Left renal pelvis (tissue), 4 donors: ENCODE measurements at places on chromosomes 3 and 15. TPM values are rescaled to one million over a fixed set of nuclear protein-coding genes. Genes with fewer than 3 reads are reported as not detected.

The ATP13A5 gene
- 0.38 TPM for polyA plus RNA-seq

The PARP15 gene
- polyA plus RNA-seq = 0.24 TPM

The SHF gene
- 13.5 TPM for polyA plus RNA-seq

The CTXN2 gene
- polyA plus RNA-seq = not detected

GRCh38 chr15:81575436-81576123 lies 201.6 kb upstream of the TMC3 start:
- no peak for DNase-seq

DNA sequence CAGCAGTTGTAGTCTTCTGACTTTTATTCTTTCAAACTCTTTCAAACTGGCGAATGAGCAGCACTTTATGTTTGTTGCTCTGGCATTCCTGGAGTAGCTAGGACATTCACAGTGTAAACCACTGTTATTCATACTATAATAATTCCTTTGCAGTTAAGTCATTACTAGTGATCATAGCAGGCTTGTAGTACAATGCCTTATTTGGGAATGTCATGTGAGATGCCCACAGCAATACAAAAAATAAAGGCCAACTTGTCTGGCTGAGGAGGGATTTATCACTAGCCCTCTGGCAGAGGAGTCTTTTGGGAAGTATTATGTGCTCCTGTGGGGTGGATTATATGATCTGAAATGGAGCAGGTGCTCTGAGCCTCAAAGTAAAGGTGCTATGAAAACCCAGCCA lies 197.2 kb downstream of the VGLL3 start:
- DNase-seq = no peak

- no peak for DNase-seq
Observed at GRCh38 chr3:51703761-51704510, 2.9 kb upstream of the GRM2 start.

DNA sequence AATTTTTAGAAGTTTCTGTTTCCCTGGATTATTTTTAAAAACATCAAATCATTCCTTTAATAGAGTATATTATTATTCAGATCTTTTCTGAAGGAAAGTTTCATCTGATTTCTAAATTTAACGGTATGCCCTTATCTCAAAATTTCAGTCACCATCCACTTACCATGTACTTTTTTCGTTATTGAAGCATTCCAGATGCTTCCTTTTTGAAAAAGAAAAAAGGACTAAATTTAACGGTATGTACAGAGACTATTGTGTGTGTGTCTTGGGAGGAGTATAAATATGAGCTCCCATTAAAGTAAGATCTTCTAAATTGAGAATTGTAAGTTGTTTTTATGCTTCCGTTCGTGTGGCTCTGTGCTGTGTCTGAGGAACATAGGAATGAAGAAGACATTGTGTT lies 517.4 kb upstream of the GOLIM4 start:
- no peak for DNase-seq

GRCh38 chr3:197592361-197593045 lies 36.7 kb upstream of the BDH1 start:
- no peak for DNase-seq

DNA sequence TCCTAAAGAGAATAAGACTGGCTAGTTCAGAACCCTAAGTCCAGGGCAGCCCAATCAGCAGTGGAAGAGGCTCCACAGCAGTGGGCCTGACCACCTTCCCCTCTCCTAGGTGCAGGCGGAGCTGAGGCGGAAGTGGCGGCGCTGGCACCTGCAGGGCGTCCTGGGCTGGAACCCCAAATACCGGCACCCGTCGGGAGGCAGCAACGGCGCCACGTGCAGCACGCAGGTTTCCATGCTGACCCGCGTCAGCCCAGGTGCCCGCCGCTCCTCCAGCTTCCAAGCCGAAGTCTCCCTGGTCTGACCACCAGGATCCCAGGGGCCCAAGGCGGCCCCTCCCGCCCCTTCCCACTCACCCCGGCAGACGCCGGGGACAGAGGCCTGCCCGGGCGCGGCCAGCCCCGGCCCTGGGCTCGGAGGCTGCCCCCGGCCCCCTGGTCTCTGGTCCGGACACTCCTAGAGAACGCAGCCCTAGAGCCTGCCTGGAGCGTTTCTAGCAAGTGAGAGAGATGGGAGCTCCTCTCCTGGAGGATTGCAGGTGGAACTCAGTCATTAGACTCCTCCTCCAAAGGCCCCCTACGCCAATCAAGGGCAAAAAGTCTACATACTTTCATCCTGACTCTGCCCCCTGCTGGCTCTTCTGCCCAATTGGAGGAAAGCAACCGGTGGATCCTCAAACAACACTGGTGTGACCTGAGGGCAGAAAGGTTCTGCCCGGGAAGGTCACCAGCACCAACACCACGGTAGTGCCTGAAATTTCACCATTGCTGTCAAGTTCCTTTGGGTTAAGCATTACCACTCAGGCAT lies 33.7 kb downstream of the VIPR1 start:
- DNase-seq = no peak

GRCh38 chr15:76058714-76059319 lies 968 bp upstream of the TMEM266 start:
- no peak for DNase-seq

- no peak for DNase-seq
Observed at GRCh38 chr3:141992512-141992911, 116.1 kb downstream of the ATP1B3 start.

DNA sequence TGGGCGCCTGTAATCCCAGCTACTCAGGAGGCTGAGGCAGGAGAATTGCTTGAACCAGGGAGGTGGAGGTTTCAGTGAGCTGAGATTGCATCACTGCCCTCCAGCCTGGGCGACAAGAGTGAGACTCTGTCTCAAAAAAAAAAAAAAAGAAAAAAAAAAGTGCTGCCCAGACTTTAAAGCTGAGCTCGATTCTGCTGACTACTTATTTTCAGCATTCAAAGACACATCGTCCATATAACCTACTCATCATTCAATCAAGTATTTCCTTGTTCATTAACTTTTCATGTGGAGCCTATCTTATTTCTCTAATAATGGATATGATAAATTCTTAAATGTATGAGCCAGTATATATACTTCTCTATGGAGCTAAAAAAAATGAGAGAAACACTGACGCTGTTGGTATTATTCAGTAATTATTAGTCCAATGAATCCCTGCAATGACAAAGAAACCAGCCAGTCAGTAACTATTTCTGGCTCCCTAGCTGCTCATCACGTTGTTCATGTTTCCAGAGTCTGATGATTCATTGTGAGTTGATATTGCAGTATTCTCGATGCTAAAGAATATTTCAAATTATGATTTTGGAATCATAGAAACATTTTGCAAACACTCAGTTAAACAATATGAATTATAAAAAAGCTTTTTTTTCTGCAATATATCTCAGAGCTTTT lies 111.9 kb downstream of the RAP2B start:
- no peak for DNase-seq

GRCh38 chr3:13544293-13544831 lies 4.6 kb upstream of the FBLN2 start:
- no peak for DNase-seq

DNA sequence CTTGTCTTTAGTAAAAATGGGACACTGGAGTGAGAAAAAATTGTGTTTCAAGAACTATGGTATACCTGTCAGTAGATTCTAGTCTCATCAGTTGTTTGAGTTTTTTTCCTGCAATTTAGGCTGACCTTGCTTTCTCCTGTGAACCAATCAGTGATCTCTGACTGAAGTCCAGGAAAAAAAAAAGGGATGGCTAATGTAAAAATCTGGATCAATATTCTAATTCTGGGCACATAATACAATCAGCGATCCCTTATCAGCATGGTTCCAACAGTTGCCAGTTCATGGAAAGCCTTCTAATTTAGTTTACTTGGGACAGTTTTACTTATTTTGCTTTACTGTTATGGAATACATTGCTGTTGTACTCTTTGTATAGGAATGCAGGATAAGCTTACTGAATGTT lies 17.0 kb downstream of the TRPM7 start:
- DNase-seq = no peak

DNA sequence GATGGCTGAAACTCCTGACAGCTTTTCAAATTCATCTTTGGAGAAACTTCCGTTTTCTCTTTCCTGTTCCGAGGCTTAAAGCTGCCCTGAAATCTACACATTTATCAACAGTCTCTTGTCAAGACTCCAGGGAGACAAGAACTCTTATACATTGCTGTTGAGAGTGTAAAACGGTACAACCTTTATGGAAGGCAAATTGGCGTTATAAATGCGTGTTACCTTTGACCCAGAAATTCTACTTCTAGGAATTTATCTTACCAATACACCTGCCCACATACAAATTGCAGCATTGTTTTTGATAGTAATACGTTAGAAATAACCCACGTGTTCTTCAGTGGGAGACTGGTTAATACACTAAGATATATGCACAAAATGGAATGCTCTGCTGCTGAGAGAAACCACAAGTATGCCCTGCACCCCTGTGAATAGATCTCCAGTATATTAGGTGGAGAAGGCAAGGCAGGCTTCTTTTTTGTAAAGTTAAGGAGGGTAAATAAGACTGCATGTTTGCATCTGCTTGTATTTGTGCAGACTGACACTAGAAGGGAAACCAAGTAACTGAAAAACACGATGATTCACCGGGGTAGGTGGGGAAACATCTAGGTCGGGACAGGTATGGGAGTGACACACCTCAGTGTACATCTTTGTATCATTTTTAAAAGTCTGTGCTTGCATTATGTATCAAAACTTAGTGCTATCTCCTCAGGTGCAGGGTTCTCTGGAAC lies 97.5 kb downstream of the IGF1R start:
- no peak for DNase-seq
